ENCODE measurements at places on chromosomes 1 and 21.
A peak's percentile ranks its signal among the peaks of the same experiment; 100 is the strongest.

GRCh38 chr1:241825581-241825980 is 22.4 kb upstream of the EXO1 start:
- DNase-seq: no peak

GRCh38 chr1:64624808-64625207 is 120.1 kb upstream of the RAVER2 start:
- DNase-seq: no peak

- no peak for DNase-seq
These were observed 109.6 kb downstream of the SLC45A1 start for GRCh38 chr1:8427493-8427892.

DNA sequence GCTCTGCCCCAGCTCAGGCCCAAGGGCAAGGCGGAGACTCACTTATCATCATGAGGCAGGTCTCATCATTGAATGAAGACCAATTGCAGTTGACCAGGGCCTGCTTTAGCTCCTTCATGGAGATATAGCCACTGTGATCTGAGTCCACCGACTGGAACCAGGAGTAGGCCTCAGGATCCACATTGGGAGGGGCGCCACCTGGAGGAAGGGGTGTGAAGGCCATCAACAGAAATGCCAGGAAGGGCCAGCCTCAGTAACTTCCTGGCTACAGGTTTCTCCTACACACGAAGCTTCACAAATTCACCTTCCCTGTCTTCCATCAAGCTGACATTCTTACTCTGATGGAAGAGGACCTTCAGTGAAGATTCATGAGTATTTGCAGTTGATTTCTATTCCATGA is 11.6 kb downstream of the PEF1 start:
- DNase-seq: no peak

DNA sequence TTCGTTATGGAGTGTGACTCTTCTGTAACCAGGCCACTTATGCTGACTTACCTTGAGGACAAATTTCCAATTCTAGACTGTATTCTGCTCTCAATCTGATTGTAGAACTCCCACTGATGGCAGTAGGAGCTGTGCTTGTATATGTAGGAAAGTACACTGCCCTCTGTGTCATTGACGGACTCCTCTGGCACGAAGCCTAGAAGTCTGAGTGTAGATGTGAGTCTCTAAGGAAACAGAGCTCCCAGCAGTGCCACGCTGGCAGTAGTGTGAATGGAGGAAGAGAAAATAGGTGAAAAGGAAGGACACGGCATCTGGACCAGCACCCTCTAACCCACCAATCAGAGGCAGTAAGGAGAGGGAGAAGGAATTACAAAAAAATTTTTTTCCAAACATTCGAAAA is 130.4 kb upstream of the ADGRL2 start:
- peak; percentile 78 for DNase-seq

GRCh38 chr1:13917607-13918006 is 217.6 kb downstream of the PRDM2 start:
- DNase-seq: no peak

- no peak for DNase-seq
These were observed 156.1 kb downstream of the NR5A2 start for GRCh38 chr1:200183637-200184036.

DNA sequence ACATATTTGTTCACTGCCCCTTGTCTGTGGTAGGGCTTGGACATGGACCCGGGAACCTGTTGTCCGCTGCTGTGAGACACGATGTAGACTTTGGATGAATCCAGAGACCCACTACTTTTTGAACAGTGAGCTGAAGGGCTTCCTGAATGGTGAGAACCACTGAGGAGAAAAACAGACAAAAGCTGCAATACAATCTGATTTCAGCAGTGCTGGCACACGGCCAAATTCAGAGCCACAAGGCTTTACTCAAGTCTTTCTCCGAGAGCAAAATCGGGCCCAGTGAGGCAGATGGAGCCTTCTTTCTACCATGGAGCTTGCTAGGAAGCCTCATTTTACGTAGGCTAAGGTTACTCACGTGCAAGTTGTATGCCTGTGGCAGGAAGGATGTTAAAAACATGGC is 197.6 kb downstream of the SIPA1L2 start:
- DNase-seq: no peak

DNA sequence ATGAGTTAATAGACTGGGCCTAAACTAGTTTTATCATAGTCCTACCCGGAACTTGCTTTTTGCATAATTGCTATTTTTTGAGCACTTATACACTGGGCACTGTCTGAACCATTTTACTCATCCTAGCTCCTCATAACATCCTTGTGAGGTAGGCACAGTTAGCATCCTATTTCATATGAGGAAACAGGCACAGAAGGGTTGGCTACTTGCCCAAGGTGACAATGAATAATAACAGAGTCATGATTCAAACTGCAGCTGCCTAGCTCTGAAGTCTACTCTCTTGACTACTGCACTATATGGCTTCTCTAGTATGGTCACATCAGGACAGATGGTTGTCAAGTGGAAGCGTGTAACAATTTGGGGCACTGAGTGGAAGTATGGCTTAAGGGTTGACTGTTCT is 18.2 kb upstream of the RC3H1 start:
- DNase-seq: peak; percentile 56

GRCh38 chr1:243348331-243348730 is 92.5 kb downstream of the SDCCAG8 start:
- no peak for DNase-seq

DNA sequence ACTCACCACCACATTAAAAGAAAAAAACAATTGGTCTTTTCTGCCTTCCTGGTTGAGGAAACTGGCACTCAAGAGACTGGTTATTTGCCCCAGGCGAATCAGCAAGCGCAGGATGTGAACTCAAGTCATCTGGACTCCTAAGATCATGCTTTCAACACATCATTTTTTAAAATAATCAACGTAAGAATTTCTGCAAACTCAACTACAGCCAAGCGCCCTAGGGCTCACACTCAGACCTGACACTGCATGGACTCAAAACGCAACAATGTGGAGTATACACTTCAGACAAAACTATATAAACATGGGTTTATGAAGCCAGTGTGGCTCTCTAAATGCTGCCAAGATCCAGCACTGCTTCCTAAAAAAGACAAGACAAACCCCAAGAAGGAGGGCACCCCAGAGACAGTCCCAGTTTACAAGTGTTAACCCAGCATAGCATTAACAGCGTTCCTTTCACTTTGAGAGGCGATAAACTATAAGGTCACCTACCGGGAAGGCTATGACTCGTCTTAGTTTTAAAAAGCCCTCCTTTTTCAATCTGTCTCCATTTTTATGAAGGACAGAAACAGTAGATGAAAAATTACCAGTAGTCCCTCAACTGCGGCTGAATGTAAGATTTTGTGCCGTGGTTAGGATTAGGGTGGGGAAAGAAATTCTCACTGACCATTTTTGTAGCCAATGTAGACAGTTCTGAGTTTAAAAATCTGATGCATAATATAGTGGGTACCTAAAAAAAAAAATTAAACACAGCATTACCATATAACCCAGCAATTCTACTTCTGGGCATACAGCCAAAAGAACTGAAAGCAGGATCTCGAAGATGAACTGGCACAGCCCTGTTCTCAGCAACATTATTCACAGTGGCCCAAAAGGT is 54.8 kb downstream of the SIPA1L2 start:
- no peak for DNase-seq

DNA sequence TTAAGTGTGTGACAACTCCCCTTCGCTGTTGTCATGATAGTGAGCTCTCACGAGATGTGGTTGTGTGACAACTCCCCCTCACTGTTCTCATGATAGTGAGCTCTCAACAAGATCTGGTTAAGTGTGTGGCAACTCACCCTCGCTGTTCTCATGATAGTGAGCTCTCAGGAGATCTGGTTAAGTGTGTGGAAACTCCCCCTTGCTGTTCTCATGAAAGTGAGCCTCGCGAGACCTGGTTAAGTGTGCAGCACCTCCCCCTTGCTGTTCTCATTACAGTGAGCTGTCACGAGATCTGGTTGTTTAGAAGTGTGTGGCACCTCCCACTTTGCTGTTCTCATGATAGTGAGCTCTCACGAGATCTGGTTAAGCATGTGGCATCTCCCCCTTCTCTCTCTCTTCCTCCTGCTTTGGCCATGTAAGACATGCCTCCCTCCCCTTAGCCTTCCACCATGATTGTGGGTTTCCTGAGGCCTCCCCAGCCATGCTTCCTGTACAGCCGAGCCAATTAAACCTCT is 25.1 kb upstream of the LSS start:
- DNase-seq: no peak

GRCh38 chr1:210441028-210441427 is 112.3 kb downstream of the HHAT start:
- DNase-seq: no peak

DNA sequence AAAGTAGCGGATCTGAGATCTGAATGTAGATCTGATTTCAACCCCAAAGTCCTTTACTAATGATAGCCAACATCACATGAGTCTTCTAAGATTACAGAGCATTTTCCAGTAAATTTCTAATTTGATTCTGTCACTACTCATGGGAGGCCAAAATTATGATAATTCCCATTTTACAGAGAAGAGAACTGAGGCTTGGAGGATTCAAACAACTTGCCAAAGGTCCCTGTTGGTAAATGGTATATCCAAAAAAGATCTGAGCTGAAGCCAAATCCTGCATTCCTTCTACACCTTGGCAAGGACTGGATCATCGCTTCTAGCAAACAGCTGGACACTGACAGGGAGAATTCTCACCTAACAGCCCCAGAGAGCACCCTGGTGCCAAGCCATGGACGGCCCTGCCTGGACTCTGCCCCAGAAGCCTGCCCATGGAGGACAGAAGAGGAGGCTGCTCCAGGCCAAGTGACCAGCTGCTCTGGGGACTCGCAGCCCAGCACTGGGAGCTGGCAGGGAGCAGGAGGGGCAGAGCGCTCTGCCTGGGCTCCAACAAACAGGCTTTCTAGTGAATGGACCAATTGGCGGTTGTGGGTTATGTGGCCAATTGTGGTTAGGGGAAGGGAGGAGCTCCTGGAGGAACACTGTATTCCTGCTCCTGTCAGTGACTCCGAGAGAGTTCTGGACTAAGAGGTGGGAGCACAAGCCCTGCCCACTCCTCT is 6.4 kb upstream of the CSF1 start:
- no peak for DNase-seq

DNA sequence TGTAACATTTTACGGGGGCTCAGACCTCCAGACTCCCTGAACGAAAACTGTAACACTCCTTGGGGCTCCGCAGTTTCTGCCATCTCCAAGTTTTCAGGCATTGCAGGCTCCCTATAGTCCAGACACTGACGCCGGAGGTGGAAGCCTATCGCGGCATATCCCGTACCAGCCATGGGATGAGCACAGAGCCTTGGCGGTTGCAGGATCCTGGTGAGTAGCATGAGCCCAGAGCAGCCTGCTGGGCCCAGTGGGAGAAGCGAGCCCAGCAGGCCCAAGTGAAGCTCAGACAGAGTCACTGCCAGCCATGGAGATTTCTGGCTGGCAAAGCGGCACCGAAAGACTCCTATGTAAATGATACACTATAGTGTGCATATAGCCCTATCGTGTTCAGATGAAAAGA is 446.8 kb downstream of the COL11A1 start:
- DNase-seq: no peak

- DNase-seq: no peak
These were observed 309.5 kb downstream of the ASTN1 start for GRCh38 chr1:176854758-176855745.

- DNase-seq: no peak
These were observed 10.5 kb downstream of the KIF21B start for GRCh38 chr1:201013031-201013485.

DNA sequence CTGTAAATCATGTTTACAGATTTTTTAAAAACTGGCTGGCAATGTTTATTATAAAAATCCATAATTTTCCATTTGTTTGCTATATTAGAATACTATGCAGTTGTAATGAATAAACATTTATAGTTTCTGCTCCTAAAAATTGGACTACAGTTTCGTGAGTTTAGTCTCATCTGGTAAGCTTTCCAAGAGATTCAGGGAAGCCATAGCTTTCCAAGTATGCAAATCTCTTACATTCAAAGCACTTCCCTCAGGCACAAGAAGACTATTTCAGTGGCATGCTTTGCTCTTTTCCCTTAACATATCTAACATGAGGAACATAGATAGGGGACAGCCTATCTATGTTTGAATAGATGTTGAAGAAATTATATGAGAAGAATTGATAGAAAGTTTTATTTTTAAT is 77.2 kb downstream of the ADGRL2 start:
- no peak for DNase-seq

- no peak for DNase-seq
These were observed 812 bp downstream of the TTC4 start for GRCh38 chr1:54716299-54717047.

- no peak for DNase-seq
These were observed 498.9 kb upstream of the PTBP2 start for GRCh38 chr1:96222701-96223100.

- no peak for DNase-seq
These were observed 29.5 kb downstream of the RAP1GAP start for GRCh38 chr1:21639594-21640041.

GRCh38 chr1:9019896-9020295 is 6.3 kb downstream of the SLC2A7 start:
- DNase-seq: no peak

GRCh38 chr1:54800899-54801759 is at the start of gene TTC22:
TTC22 (minus strand) TSS chr1:54801323; CDS start chr1:54801163, 160 bp downstream.
- peak; percentile 75 for DNase-seq

GRCh38 chr21:31383770-31384169 is 39.7 kb upstream of the TIAM1 start:
- no peak for DNase-seq

GRCh38 chr1:50701706-50702317 is 258.3 kb downstream of the FAF1 start:
- no peak for DNase-seq

DNA sequence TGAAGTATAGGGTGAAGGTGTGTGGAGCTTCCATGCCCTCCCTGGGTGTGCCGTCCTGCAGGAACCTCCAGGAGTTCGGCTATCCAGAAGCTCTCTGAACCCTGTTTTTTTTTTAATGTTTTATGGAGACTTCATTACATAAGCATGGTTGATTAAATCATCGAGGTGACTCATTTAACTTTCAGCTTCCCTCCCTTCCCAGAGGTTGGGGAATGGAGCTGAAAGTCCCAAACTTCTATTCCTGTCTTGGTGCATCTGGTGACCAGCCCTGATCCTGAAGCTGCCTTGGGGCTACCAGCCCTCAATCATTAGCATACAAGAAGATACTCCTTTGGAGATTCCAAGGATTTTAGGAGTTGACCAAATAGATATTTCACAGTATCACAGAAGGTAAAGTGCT is 9.5 kb downstream of the RRP15 start:
- no peak for DNase-seq

DNA sequence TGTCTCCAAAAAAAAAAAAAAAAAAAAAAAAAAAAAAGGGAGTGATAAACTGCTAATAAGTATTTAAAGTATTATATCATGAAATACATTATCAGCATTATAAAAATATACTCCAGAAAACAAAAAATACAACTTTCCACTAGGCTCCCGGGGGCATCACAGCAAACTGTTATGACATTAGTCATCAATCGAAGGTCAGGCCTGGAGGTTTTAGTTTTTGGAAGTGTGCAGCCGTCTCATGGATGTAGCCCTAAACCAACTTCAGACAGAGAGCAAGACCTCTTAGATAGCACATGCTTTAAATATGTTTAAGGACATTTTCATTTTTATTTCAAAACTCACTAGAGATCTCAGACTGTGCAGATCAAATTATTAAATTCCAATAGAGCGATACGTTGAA is 106.3 kb downstream of the RERE start:
- no peak for DNase-seq

Measured in prostate gland (tissue), 2 donors.